LHCN-M2 (cell line): ENCODE measurements at places on chromosomes 1 and 21.

- no peak for DNase-seq
Observed at GRCh38 chr21:20026543-20026942, 971.7 kb upstream of the NCAM2 start.

DNA sequence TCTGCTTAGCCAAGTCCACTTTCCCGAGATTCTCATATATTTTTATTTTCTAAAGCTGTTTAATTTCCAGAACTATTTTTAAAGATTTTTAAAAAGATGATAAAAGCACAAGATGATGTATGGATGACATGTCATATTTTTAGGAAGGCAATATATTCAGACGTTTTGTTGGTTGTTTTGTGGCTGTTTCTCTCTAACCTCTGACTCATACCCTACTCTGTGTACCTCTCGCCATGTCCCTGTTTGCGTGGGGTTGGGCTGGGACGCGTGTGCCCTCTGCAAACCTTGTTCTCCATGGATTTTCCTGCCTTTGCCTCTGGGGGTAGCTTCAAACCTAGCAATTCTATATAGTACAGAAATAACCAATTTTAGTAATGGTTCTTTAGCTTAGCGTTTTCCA is 132.0 kb downstream of the GALNT2 start:
- no peak for DNase-seq

GRCh38 chr1:158071138-158071537 is 77.7 kb downstream of the KIRREL1 start:
- DNase-seq = no peak

DNA sequence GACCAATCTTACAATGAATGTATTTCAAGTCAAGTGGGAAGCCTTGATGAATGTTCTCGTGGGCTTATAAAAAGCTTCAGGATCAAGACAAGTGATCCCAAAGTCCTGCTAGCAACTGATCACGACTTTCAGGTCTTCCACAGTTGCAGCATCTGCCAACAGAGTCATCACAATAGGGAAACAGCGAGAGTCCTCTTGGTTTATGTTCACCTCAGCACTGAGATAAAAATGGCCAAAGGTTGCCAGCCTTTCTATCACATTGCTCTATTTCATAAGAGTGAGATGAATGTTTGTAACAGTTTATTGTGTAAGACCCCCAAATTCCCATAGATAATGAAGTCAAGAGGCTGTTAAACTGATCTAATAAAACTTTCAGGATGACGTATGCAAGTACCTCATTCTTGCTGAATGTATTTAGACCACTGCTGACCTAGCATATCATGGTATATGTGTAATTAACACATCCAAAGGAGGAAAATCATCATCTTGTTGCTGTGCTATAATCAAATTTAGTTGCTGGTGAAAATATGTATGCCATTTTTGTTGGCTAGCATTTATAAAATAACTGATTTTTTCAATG is 150.6 kb downstream of the TGFBR3 start:
- DNase-seq = no peak

GRCh38 chr1:246907472-246907871 is 24.3 kb downstream of the AHCTF1 start:
- DNase-seq = peak; percentile 72
